Putamen (tissue), 1 donor: ENCODE measurements at places on chromosomes 3 and 15.

- peak; percentile 75 for DNase-seq
Measured at GRCh38 chr3:65751123-65751700, 287.5 kb downstream of the MAGI1 start.

GRCh38 chr3:37197810-37198371 lies 23.5 kb upstream of the LRRFIP2 start:
- no peak for DNase-seq

GRCh38 chr3:188964957-188965356 lies 206.8 kb upstream of the TPRG1 start:
- DNase-seq, result no peak

- DNase-seq, result no peak
Measured at GRCh38 chr15:58044551-58044950, 21.0 kb downstream of the ALDH1A2 start.

GRCh38 chr3:44090036-44090435 lies 151.7 kb upstream of the TOPAZ1 start:
- DNase-seq, result no peak

- DNase-seq, result no peak
Measured at GRCh38 chr3:98388147-98388546, 2.3 kb upstream of the OR5K3 start.

DNA sequence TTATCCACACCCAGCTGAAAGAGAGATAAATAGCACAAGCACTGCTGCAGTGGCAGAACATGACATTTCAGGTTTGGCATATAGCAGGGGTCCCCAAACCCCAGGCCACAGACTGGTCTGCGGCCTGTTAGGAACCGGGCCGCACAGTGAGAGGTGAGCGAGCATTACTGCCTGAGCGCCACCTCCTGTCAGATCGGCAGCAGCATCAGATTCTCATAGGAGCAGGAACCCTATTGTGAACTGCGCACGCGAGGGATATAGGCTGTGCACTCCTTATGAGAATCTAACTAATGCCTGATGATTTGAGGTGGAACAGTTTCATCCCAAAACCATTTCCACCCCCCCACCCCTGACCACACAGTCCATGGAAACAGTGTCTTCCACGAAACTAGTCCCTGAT lies 54.6 kb downstream of the CCR4 start:
- no peak for DNase-seq

DNA sequence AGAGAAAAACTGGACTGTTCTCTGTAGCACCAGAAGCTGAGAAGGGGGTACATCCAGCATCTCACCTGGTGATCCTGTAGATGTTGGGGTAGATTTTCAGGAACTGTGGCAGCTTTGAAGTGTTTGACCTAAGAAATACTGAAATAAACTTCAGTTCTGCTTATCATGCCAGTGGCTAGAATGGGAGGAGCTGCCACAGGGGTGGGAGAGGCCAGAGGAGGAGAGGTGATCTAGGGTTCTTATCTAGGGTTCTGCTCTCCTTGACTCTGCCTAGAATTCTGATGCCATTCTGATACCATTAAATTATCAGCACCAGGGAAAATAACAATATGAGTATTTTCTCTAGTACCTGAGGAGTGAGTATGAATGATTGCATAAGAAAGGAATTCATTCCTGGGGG lies 10.2 kb upstream of the CPOX start:
- no peak for DNase-seq

DNA sequence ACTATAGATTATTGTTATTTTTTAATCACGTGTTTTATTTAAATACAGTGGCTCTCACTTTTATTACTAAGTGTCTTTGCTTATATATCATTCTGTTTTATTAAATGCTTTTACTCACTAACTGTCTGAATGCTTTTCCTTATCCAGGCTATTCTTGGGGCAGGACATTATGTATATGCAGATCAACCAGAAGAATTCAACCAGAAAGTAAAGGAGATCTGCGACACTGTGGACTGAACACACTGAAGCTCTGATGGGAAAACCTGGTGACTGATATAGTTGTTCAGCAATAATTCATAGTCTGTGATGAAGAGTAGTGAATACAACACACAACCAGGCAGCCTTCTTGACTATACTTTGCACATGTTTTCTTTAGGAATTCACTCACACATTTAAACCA lies 27.6 kb downstream of the ABHD5 start:
- no peak for DNase-seq

GRCh38 chr3:127195417-127195816 lies 2.5 kb downstream of the PRR23E start:
- no peak for DNase-seq

- no peak for DNase-seq
Measured at GRCh38 chr3:119352863-119353527, 58.8 kb downstream of the ARHGAP31 start.

- peak; percentile 23 for DNase-seq
Measured at GRCh38 chr15:62896969-62897486, 145.5 kb upstream of the TPM1 start.

DNA sequence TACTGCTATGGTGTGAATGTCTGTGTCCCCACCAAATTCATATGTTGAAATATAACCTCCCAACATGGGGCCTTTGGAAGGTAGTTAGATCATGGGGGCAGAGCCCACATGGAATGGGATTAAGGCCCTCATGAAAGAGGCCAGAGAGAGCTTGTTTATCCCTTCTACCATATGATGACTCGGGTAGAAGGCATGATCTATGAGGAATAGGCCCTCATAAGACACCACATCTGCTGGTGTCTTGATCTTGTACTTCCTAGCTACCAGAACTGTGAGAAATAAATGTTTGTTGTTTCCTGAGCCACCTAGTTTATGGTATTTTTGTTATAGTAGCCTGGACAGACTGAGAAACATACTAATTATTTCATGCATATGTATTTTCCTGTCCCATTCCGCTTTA lies 51.9 kb downstream of the WWTR1 start:
- no peak for DNase-seq

DNA sequence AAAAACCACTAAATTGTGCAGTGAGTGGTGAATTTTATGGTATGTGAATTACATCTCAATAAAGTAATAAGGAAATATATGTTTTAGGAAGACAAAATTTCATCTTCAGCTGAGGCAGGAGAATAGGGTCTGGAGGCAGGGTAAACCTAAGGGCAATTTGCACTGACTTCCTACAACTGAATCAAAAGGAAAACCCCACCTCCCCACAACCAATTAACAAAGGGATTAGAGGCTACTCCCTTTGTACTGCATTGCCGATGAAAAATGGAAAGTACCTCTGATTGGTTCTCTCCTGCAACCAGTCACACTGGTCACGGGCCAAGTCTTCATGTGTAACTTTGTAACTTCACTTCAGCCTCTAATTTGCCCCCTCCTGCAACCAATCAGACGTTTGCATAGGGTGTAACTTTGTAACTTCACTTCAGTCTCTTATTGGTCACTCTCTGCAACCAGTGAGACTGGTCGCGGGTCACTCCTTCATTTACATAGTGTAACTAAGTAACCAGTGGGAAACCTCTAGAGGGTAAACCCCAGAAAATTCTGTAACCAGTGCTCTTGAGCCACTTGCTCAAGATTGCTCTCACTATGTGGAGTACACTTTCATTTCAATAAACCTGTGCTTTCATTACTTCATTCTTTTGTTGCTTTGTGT lies 244.5 kb downstream of the CNTN4 start:
- DNase-seq, result no peak

- no peak for DNase-seq
Measured at GRCh38 chr3:151175952-151176351, 27.1 kb downstream of the GPR171 start.

DNA sequence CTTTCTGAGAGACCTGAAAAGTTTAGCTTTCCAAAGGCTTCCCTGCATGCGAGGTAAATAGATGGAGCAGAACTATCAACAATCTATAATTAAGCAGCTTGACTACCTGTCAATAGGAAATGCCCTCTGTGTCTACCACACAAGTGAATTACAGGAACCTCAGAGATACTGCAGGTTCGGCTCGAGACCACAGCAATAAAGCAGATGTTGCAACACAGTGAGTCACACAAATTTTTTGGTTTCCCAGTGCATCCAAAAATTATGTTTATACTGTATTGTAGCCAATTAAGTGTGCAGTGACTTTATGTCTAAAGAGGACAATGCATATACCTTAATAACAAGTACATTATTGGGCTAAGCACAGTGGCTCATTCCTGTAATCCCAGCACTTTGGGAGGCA lies 252.0 kb downstream of the UBE2E2 start:
- DNase-seq, result no peak

GRCh38 chr3:194745422-194746184 lies 59.9 kb downstream of the FAM43A start:
- DNase-seq, result no peak

- DNase-seq, result no peak
Measured at GRCh38 chr3:161576311-161576710, 79.7 kb downstream of the OTOL1 start.

DNA sequence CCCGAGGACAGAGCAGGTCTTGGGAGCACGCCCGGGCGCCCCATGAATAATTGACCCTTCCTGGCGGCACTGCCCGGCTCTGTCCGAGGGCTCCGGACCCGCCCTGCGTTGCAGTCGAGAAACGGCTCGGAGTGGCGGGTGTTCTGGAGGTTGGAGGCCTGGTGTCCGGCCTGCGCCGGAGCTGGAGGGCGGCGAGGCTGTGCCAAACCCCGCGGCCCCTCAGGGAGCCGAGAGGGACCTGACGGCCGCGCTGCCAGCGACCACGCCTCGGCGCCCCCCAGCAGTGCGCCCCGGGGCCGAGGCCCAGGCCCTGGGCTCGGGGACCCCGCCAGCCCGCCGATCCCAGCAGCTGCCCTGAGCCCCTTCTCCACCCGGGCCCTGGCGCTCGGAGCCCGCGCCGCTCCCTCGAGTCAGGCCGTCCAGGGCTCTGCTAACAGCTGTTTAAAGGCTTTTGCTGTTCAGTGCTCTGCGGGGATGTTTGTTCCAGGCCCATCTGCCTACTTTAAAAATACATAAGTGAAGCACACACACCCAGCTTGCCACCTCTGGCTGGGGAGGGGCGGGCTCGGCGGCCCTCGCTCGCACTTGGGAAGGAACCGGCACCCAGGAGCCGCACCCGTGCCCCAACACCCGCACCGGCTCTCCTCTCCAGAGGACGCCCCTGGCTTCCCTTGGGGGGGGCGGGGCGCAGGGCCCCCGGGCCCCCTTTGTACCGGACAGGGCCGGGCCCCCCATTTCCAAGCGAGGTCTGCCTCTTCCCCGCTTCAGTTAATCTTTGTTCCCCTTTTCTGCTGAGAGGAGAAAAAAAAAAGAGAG lies 730 bp upstream of the ZNF710 start:
- DNase-seq, result no peak

DNA sequence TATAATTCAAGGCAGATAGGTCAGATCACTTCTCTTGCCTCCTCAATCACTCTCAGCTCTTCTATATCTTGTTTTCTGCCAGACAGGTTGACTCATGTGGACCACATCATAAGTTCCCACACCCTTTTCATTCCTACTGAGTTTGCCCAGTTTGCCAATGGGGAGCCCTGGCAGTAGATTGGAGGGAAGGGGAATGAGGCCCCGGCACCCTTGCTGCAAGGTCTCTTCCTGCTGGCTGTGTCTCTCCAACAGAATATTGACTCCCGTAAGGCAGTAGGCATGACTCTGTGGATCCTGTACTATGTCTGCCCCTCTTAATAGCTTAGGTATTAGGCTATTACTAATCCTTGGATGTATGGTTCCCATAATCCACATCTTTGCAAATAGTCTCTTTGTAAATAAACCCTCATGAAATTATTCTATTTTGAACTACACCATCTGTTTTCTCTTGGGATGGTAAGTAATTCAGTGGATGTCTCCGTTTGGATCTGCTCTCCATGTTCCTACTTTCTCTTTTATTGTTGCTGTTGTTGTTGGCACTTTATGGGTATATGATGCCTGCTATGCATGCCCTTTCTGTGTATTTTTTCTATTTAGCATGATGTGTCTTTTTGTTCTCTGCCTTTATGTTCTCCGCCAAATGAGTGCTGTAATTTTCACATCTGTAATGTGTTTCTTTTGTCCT lies 65.5 kb upstream of the DCBLD2 start:
- no peak for DNase-seq

DNA sequence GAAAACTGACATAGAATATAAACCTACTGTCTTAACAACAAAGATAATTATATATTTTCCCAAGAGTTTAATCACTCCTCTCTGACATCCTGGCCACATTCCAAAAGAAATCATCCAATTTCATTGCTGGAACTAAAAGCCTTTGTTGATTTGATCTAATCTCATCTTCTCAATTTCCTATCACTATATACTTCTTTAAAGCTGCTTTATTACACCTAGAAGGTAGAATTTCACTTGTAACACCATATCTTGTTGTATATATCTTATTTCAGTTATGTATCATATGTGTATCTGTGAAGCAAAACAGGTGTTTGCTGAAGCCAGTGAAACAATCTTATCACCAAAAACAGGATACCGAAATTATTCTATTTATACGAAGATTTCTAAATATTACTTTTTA lies 740.2 kb downstream of the ROBO1 start:
- DNase-seq, result no peak

- DNase-seq, result no peak
Measured at GRCh38 chr3:121809249-121809648, 25.6 kb downstream of the IQCB1 start.

DNA sequence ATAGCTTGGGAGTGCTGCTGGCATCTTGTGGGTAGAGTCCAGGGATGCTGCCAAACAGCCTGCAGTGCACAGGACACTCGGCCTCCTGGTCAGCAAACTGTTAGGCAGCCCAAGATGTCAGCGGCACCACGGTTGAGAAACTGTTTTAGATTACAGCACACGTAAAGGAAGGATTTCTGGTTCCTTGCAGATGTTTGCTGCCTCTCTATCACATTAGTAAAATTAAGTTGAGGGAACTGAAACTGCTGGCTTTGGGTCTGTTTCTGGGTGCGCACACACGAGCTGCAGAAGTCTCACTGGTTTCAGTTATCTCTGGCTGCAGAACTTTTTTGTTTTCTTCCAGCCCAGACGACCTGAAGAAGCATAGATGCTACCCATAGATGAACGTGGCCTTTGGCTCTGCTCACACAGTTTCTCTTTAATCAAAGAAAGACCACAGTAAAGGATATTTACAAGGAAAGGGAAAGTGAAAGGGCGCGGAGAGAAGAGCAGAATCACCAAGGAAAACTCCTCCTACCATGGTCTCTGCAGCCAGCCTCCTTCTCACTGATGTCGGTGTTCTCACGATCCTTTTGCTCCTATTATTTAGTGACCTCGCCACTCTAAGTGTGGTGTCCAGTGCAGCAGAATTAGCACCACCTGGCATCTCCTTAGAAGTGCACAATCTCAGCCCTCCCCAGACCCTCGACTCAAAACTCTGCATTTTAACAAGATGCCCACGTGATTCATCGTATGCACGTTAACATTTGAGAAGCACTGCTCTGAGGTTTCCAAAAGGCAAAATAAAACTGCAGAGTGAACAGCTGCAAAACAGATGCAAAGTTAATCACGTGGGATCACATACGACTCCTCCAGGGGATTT lies 50.6 kb upstream of the AKAP13 start:
- no peak for DNase-seq

DNA sequence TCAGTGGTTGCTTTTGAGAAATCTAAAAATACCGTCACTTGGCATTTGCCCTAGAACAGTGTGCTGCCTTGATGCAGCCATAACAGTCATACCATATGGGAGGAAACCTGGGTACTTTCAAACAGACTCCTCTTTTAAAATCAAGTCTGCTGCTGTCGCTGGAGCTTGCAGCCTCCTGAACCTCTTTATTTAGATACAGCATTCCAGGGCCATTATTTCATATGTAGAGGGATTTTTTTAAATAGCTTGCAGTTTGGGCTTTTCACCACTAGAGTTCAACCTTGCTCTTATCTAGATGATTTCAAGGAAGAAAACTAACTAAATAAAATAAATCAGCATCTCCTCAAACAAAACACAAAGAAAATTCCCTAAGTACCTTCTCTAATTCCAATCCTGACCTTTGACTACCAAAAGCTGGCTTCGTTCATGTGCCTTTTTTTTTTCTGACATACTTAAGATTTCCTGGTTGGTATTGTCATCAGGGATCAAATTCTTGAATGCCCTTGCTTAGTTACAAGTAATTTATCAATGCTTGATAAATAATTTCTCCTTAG lies 111.6 kb downstream of the KBTBD8 start:
- peak; percentile 24 for DNase-seq
